Gastrocnemius medialis (tissue), 4 donors: ENCODE measurements at places on chromosomes 2 and 18.

DNA sequence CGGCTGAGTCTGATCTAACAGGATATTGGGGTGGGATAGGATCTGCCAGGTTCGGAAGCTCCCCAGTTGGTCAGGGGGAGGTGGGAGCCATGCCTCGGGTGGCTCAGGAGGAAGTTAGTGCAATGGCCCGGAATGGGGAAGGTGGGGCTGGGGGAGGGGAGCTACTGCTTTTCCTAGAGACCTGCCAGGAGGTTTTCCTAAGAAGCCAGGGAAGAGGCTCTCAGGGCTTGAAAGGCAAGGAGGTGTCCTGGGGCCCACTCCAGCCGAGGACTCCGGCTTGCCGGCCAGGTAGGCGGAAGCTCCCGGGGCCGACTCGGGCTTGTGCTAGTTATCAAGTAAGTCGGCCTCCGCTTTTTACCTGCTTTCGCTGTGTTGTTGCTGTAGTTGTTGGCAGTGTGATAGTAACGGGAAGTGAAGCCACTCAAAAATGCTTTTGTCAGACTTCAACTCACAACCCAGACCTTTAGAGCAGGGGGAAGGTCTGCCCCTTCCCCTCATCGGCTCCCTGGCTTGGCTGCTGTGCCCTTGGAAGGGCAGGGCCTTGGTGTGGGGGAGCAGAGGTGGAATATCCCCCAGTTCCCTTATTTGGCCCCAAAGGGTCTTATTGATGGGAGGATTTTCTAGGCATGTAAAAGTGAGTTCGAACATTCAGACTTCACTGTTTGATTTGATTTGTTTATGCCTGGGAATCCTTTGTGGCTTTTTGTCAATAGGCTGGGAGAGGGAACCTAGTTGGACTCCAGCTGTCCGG is 5.4 kb downstream of the GDF7 start:
- DNase-seq, result no peak

DNA sequence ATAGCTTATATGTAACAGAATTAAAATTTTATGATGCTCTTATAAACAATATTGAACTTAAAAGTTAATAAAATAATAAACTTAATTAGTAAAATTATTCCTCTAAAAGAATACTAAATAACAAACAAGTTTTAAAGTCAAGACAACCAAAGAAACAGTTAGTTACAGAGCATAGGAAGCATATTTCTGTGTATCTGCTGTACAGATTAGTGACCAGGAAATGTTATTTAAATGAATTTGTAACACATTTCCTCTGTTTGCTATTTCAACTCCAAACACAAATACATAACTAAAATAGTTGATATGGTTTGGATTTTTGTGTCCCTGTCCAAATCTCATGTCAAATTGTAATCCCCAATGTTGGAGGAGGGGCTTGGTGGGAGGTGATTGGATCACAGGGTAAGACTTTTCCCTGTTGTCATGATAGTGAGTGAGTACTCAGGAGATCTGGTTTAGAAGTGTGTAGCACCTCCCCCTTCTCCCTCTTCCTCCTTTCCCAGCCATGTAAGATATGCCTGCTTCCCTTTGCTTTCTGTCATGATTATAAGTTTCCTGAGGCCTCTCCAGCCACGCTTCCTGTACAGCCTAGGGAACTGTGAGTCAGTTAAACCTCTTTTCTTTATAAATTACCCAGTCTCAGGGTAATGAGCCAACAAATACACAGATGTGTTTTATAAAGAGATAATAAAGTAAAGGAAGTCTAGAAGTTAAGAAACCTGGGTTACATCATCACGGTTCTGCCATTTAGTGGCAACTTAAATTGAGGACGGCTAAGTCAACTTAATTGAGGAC is 51.8 kb downstream of the ROCK2 start:
- no peak for DNase-seq

DNA sequence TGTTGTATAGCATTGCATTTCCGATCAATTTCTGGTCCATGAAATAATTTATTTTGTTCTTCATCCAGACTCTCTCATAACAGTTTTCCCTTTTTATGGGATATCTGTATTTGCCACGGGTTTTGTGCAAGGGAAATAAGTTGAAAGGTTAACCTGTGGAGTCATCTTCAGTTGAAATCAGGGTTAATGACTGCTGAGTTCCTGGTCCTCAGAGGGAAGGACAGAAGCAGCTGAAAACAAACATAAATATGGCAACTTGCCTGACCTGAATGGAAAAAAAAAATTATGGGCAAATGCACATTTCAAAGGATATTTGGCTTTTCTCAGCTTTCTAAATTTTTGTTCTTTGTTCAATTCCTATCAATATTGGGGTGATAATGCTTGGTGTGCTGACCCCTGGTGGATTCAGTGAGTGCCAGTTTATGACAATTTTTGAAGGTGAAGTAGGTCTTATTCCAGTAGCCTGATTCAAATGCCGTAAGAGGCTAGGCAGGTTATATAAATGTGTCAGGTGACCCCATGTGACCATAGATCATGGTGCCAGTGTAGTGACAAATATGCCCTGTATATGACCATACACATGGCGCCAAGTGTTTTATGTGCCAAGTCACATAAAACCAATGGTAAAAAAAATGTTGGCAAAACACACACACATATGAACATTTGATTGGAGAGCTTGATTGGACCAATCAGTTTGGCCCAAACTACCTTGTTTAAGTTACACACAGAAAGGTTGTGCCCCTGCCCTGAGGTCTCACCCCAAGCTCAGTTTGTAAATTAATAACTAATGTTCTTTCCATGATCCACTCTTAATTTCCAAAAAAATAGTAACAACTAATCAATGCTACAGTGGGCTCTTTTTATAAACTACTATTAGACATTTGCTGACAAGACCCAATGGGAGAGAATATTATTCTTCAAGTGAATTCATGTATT is 47.6 kb upstream of the FAM124B start:
- DNase-seq, result no peak

DNA sequence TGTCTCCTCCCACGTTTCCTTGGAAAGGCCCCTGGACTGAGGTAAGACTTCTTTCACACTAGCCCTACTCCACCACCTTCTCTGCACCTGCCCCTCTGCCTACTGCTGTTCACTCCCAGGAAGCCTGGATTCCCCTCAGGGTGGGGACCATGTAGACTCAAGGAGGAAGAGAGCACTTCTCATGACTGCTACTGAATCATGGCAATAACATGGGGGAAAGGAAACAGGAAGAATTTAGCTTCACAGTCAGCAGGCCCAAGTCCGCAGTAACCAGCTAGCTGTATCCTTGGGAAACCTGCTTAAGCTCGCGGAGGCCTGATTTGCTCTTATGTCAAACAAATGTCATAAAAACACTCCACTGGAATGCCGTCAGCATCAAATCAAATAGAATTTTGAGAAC is 126.2 kb upstream of the CAPN13 start:
- no peak for DNase-seq

DNA sequence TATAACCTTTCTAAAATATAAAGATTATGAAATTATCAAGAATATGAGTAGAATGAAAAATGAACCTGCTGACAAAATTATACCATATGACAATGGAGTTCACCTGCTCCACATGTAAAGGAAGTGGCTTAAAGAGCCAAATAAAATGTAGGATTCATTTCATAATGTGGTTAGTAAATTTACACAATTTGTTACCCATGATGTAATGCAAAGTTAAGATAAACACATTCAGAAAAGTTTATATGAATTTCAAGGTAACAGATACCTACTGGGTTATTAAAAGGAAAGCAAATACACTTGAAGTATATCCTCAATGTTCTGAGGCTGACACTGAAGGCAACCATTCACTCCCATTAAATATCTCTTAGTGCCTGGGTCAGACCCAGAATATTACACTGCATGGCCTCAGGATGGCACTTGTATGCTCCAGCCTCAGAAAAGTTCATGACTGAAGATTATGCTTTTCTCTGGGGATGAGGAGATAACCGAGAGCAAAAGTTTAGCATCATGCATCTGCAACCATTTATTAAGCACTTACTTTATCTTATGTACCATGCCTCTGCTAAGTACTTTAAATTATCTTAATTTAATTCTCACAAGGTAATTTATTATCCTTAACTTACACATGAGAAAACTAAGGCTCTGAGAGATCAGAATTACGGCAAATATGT is 6.2 kb downstream of the STRN start:
- DNase-seq, result no peak

DNA sequence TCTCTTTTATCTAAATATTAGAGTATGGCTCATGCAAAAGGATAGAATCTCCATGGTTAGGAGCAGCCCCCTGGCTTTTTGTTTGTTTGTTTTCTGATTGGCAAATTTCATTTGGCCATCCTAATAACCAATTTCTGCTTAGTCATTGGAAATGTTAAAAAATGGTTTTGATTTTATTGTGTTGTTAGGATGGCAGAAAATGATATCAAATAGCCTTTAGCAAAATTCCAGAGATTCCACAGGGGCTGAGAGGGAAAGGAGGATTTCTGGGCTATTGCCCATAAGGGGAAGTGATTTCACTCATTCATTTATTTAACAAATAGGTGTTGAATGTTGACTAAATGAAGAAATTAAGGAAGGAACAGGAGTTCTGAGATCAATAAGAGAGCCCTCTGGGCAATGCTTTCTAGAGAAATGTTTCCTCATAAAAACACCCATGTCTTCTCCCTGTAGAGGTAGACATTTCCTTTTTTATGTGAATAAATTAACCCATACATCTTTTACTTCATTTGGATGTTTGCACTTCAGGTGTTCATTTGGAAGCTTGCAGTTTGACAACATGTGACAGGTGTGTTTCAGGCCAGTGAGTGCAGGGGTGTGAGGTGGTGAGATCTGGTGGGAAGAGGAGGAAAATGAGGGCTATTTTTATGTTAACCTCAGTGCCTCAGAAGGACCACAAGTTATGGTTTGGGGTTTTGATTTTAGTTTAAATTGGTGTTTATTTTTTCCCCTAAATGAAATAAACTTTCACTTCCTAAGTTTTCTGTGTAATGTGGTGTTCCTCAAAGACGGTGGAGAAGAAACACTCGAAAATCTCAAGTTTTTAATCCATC is 61.7 kb upstream of the EPC2 start:
- no peak for DNase-seq

DNA sequence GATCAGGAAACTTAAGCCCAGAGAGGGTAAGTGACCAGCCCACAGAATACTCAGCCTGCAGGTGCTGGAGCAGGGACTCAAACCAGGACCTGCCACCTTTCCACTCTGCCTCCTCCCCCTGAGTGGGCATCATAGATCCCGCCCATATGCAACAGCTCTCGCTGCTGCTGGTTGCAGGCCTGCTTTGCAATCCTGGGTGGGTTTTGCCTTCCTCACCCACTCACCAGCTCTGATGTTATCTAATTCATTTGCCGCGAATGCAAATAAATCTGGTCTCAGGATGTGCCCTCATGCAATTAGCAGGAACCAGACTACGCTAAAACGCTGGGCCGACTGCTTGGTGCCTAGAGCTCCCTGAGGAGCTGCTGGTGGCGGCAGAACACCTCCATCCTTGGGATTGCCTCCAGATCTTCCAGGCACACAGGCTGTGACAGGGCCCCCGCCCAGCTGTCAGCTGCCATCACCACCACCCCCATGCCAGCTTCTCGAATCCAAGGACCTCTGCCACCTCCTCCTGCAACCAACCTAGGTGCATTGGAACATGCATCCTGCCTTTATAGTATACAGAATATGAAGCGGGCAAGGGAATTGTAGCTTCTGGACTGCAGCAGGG is 28.8 kb downstream of the CNGA3 start:
- DNase-seq, result no peak

- DNase-seq, result no peak
These were observed 12.2 kb upstream of the TNP1 start for GRCh38 chr2:216872040-216872439.

GRCh38 chr2:215002500-215002899 is 135.9 kb downstream of the ABCA12 start:
- no peak for DNase-seq

- no peak for DNase-seq
These were observed 233.1 kb upstream of the MEX3C start for GRCh38 chr18:51430538-51430937.

DNA sequence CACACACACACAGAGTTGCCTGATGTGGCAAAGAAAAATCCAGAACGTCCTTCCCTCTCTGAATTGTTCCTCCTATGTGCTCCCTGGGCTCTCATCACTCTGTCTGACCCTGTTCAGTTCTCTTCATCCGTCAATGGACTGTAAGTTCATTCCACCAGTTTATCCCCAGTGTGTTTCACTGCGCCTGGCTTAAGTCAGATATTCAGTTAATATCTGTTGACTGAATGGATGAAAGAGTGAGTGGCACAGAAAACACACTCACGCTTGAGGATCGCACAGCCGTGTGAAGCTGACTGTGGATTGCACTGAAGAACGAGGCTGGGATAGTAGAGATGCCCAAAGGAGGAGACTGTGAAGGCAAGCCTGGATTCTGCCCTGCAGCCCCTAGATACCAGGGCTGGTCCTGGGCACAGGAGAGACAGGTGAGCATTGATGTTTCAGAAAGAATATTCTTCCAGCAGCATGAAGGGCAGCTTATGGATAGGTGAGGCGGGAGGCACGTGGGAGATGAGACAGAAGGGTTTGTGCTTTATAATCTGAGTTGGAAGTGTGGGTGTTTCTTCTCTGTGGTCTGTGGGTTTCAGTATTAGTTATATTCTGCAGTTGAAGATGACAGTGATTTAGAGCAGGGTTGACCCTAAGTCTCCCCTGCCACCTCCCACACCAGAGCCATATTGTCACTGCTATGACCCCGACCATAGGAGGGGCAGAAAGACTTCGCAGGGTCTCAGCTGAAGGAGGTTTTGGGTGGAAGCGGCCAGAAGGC is 129.9 kb downstream of the SOCS6 start:
- no peak for DNase-seq

- DNase-seq, result no peak
These were observed 138.1 kb upstream of the CHAC2 start for GRCh38 chr2:53629501-53629900.

DNA sequence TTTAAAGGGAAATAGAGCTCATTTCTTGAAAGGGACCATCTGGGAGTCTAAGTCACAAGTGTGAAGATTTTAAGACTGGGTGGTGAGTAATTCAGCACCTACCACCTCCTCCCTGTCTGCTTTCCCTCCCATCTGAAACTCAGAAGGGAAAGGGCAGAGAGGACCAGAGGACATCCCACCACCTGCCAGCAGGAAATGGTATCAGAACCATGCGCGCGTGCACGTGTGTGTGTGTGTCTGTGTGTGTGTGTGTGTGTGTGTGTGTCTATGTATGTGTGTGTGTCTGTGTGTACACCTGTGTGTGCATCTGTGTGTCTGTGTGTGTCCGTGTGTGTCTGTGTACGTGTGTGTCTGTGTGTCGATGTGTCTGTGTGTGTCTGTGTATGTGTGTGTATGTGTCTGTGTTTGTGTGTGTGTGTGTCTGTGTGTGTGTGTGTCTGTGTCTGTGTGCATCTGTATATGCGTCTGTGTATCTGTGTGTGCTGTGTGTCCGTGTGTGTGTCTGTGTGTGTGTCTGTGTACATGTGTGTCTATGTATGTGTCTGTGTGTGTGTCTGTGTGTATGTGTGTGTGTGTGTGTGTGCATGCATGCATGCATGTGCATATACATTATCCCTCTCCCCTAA is 76.8 kb downstream of the ZFP36L2 start:
- no peak for DNase-seq
